ENCODE measurements at places on chromosomes 4 and X.

- no peak for DNase-seq
Measured at GRCh38 chr4:188113156-188113555, 3.8 kb upstream of the TRIML2 start.

GRCh38 chrX:56232221-56233082, at the start of gene KLF8:
TSS of gene KLF8 (plus strand) at chrX:56232356. CDS start at chrX:56233335, 979 bp downstream.
- DNase-seq, result no peak

- DNase-seq, result no peak
Measured at GRCh38 chrX:23656684-23657083, 10.6 kb upstream of the PRDX4 start.

DNA sequence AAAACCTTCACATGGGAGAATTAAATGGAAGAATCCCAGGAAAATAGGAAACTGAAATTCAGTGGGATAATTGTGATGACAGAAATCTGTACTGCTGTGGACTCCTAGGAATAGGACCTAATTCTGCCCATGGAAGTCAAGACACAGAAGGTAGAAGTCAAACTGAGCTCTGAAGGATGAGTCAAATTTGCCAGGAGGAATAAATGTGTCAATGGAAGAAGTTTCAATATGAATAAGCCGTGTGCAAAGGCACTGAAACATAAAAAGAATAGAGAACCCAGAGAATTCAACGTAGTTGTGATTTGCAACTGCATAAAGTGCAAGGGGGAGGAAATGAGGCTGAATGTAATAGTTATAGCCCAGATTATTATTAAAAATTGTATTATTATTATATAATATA, 11.6 kb downstream of the ENAM start:
- no peak for DNase-seq

DNA sequence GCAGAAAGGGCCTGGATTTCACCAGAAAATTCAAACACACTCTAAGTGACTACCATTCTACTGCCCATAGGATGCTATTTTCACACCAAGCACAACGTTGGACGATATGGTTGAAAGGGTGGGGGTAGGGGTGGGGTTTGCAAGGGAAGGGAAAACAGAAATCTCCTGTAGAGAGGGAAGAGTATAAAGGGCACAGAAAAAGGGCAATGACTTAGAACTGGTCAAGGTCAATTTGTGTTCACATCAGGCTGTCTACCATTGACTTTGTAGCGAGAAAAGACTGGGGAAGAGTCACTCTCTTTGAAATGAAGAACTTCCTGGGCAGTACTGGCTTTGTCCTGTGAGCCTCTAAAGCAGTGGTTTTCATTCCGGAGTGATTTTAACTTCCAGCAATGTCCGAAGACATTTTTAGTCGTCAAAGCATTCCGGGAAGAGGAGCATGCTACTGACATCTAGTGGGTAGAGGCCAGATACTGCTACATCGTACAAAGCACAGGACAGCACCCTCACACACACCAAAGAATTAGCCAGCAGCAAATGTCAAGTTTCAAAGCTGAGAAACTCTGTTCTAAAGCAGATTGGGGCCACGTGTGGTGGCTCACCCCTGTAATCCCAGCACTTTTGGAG, 48.4 kb upstream of the SLC7A3 start:
- no peak for DNase-seq

DNA sequence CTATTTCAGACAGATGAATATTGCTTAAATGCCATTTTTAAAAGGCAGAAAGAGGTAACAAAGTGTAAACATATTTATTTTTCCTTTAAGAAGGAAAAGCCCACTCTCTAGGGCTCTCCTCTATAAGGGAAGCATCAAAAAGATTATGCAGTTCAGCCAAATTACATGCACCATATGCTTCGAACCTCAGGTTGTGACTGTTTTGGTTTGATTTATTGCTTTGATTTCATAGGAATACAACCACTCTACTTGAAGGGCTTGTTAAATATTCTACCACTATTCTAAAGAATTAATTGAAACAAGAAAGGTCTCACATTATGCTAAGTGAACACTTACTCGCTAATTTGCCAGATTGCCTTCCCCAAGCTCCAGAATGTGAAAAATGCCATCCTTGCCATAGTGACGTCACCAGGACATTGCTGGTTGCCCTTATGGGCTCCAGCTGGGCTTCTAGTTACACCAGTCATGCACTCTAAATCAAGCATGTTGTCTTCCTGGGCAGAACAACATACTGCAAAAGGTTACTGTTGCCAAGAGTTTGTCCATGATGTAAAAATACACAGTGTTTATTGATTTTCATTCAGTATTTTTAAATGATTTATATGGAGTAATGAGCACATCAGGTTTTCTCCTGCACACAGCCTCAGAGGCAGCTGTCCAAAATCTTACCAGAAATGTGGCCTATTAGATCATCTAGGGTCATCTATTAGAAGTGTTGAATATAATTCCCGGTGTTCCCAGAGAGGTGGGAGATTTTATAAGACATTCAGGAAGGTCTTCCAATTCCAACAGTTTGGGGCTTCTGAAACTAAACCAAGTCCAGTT, 164.4 kb upstream of the RAPGEF2 start:
- no peak for DNase-seq

DNA sequence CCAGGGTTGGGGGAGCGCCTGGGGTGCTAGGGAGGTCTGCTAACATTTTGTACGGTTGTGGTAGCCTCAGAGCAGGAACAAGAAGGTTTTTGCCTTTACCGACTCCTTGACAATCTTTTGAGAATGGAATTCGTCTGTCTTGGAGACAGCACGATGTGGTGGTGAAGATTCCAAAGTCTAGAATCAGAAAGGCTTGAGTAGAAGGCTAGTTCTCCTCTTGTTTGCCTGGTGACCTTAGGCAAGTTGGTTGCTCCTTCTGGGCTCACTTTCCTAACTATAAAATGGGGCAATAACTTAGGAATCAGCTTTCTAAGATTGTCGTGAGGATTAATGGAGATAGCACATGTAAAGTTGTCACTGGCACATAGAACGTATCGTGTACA, 741 bp downstream of the FAM47E start:
- DNase-seq, result no peak

DNA sequence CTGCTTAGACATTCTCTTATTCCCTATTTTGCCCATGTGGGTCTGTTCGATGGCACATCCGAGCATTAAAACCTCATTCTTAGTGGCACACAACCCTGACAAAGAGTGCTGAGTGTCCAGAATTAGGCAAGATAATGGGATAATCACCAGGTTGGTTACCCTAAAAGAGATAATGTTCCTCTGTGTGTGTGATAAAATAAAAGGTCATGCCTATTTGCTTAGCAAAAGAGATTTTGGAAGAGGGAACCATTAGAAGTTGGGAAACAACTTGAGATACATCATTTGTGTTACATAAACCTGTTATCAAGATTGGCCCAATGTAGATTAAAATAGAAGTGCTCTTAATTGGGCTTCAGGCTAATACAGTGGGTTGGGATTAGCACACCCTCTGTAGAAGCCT, 182.7 kb downstream of the NWD2 start:
- DNase-seq, result no peak

GRCh38 chrX:40154853-40155588, 57.3 kb upstream of the BCOR start:
- DNase-seq, result no peak

- DNase-seq, result no peak
Measured at GRCh38 chrX:129572422-129572821, 32.4 kb downstream of the OCRL start.

- no peak for DNase-seq
Measured at GRCh38 chr4:74793757-74794381, 454 bp downstream of the BTC start.

DNA sequence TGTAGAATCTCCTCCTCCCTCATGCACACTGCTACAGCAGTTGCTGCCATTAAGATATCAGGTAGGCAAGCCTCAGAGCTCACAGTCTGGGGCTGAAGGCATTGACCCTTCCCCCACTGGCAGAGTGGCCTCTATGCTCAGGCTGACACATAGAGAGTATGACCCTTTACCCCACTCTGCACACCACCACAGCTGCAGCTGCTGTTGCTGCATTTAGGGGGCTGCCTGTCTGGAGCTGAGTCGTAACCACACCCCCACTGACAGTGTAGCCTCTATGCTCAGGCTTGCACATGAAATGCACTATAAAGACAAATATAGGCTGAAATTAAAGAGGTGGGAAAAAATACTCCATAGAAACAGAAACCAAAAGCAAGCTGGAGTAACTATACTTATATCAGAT, 289.3 kb upstream of the PABPC4L start:
- no peak for DNase-seq

- no peak for DNase-seq
Measured at GRCh38 chr4:121344098-121344497, 36.7 kb downstream of the QRFPR start.

- no peak for DNase-seq
Measured at GRCh38 chr4:87103691-87104187, 116.7 kb downstream of the KLHL8 start.

All from activated gamma-delta T cell treated with anti-CD3 and anti-CD28 coated beads, Interleukin-2, amount 50 U/mL, for 16 hours (primary cell).